Activated T-cell treated with anti-CD3 and anti-CD28 coated beads, Interleukin-2, amount 50 U/mL, for 1 hour (primary cell): ENCODE measurements at places on chromosomes 1 and 21.

DNA sequence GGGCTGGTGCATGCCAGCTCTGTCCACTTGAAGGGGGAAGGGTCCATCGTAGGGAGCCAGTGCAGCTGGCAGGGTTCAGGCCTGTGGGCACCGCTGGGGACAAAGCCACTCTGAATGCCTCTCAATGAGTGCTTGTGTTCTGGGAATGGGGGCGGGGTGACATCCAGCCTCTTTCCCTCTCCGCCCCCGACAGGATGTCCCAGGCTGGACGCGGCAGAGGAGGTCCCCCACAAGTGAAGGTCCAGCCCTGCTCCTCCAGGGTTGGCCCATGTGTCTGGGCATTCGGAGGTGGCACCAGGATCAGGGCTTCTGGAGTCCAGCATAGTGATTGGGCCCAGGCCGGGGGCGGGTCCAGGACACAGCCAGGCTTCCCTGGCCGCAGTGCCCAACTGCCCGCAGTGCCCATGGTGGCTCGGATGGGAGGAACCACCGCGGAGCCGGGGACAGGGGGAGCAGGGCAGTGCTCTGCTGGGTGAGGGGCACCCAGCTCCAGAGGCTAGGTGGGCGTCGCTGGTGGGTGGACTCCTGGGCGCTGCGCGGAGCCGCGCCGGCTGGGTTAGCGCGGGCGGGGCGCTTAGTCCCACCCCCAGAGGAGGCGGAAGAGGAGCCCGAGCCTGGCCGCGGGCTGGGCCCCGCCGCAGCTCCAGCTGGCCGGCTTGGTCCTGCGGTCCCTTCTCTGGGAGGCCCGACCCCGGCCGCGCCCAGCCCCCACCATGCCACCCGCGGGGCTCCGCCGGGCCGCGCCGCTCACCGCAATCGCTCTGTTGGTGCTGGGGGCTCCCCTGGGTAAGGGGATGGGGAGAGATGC lies at the start of gene SHISA4:
Gene SHISA4 (plus strand): TSS at position 617 of the 808 bp plus-strand sequence. CDS start 97 bp downstream, at position 714.
- no peak for DNase-seq

DNA sequence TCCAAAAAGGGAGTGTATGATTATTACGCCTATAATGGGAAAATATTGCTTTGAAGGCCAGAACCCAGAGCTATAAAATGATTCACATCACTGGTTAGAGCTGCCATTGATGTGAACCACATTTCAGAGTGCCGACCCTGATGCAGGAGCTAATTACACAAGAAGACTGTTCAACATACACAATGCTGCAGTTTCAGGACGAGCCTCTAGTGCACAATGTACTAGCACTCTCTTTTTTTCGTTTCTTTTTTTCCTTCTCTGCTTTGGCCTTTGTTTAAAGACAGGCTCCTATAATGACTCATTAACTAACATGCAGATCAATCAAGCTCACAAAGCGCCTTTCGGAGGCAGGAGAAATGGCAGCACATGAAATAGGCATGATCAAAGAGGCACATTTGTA lies 66.0 kb upstream of the HMGB4 start:
- no peak for DNase-seq

DNA sequence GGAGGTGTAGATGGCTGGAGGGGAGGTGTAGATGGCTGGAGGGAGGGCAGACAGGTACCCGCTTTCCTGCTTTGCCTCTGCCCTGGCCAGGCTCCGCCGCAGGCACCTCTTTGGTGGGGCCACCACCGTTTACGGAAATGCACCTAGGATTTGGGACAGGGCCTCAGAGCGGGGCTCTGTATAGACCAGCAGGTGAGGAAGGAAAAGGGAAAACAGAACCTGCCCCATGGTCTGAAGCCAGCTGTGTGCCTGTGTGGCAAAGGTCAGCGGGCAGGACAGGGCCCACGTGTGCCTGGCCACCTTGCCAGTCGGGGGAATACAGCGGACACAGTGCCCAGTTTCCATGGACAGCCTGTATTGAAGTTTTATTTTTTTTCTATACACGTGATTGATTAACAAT lies 12.1 kb upstream of the PTTG1IP start:
- DNase-seq = no peak

- no peak for DNase-seq
Measured at GRCh38 chr1:16298653-16299052, 53.6 kb downstream of the FBXO42 start.

GRCh38 chr21:15682186-15682895 lies 47.4 kb upstream of the USP25 start:
- DNase-seq = no peak
